ENCODE measurements at places on chromosomes 12 and 14.

- no peak for DNase-seq
Observed at GRCh38 chr12:132169376-132169775, 25.1 kb downstream of the NOC4L start.

DNA sequence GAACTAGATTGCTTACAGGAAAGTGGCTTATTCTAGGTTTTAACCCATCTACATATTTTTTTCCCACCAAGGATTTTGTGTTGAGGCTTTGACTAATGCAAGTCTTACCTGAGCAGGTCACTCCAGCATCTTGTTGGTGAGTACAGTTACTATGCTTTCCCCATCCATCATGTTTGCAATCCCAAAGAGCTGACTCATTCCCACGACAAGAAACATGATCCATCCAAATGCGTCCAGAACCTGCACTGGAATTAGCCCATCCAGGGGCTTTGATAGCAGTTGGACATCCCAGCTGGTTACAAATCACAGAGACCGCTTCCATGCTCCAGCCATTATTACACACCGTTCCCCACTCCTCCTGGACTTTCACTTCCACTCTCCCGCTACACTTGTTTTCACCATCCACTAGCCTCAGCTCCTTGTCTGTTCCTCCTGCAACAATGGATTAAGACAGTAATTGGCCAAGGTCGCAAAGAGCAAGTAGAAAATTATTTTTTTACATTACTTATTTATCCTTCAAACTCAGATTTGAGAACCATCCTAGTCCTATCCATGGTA is 2.5 kb downstream of the CD163 start:
- no peak for DNase-seq

DNA sequence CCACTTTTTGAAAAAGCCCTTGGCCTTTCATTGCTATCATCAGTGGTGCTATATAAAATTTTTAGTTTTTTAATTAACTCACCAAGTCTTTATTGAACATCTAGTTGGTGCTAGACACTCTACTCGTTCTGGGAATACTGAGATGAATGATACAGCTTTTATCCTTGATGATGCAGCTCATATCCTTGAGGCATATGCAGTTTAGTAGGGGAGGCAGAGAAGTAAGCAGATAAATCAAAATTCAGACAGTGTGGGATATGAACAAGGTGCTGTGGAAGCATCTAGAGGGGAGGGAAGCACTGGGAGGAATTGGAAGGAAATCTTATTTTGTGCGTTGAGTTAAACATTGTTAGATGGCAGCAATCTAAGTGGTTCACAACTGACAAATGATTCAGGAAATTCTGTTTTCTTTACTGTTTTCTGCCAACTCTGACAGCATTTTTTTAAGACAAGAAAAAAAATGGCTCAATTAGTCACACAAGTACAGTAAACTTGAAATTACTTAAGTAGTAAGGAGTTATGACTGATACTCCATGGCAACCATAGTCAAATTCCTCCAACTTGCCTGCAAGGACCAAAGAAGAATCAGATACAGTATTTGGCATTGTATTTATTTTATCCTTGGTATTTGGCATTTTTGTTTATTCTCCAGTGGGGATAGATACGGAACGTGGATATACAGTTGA is 119.2 kb downstream of the TMTC2 start:
- DNase-seq, result peak; percentile 3

GRCh38 chr14:57568554-57568953 is 74.9 kb upstream of the CCDC198 start:
- no peak for DNase-seq

DNA sequence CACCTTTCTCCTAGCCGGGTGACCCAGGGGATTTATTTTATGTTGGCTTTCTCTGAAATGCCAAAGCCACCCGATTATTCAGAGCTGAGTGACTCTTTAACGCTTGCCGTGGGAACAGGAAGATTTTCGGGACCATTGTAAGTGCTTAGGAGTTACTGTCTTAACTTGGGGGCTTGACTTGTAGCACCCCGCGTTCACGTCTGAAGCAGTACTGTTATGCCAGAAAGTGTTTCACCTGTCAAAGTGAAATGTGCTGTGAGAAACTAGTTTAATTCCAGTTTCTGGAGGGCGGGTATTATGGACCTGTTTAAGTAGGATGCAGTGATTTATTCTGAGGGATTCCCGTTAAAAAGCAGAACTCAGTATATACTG is 218 bp downstream of the LYSET start:
- DNase-seq, result no peak

GRCh38 chr14:56121816-56122215 is 3.6 kb downstream of the PELI2 start:
- DNase-seq, result no peak

GRCh38 chr12:53743266-53744129 is 8.3 kb downstream of the CISTR start:
- DNase-seq, result peak; percentile 79

GRCh38 chr14:74493343-74494261 is at the start of gene ISCA2:
TSS of gene ISCA2 (plus strand) at chr14:74493765. CDS start at chr14:74493775, 10 bp downstream.
- DNase-seq, result peak; percentile 99

DNA sequence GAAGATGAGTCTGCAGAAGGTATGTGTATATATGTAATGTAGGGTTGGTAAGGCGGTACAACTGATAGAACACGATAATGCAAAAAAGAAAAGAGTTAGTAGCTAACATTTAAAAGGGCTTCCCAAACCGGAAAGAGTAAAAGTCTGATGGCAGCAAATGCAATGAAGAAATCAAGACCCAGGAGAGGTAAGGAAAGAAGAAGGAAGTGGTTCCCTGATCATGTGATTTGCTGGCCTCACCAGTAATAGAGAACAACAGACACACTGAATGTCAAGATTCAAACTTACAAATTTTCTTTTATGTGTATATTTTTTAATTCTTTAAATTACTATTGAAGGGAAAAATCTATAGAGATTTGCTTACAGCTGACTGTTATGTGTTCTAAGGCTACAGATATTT is 18.4 kb downstream of the ZFC3H1 start:
- no peak for DNase-seq

DNA sequence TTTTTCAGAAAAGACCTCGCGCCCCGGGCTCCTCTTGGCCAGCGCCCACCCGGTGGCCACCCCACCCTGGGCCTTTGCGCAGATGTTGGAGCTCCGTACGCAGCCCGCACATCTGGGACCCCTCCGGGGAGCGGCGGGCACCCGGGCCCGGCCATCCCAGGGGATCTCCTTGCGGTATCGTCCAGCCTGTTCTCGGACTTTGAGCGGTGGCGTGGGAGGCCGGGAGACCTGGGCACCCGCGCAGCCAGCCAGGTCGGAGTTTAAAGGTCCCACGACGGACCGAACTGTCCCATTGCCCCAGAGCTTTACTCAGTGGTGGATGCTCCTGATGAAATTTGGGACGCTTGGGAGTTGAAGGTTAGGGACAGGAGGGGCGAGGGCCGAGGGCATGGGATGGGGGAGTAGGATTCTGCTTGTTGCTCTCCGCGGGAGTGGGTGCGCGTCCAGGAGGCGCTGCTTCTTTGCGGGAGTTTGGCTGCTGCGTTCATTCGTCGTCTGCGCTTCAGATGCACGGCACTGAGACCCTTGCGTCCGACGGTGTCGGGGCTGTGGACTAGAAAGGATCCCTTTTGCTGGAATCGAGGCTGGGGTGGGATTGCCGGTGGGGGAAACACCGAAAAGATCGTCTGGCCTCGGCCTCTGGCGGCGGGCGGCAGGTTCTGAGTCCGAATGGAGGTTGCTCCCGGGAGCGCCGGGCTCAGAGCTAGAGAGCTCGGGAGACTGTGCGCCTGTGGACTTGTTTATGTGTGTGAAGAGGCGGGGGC is 1.4 kb downstream of the NTF3 start:
- no peak for DNase-seq

DNA sequence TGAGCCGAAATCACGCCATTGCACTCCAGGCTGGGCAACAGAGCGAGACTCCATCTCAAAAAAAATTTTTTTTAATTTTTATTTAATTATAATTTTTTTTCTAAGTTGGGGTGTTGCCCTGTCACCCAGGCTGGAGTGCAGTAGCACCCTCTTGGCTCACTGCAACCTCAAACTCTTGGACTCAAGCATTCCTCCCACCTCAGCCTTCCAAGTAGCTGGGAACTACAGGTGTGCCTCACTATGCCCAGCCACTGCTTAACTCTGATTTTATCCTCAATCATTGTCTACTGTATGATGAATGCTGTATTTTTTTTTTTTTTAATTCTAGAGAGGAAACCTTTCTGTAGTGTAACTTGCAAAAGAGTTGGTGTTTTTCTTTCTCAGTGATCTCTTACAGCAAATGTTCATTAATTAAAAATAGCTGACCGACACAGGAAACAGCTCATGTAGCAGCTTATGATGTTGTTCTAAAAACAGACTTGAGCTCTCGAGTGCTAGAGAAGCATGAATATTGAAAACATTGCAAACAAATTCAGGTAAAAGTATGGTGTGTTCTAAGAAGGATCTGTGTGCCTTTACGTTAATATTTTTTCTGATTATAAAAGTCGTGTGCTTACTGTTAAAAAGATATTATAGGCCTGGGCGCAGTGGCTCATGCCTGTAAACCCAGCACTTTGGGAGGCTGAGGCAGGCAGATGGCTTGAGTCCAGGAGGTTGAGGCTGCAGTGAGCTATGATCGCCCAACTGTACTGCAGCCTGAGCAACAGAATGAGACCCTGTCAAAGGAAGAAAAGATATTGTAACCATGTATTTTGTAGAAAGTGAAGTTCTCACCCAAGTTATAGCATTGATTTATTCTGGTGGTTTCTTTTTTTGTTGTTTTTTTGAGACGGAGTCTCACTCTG is 68.9 kb downstream of the FGD4 start:
- DNase-seq, result no peak

DNA sequence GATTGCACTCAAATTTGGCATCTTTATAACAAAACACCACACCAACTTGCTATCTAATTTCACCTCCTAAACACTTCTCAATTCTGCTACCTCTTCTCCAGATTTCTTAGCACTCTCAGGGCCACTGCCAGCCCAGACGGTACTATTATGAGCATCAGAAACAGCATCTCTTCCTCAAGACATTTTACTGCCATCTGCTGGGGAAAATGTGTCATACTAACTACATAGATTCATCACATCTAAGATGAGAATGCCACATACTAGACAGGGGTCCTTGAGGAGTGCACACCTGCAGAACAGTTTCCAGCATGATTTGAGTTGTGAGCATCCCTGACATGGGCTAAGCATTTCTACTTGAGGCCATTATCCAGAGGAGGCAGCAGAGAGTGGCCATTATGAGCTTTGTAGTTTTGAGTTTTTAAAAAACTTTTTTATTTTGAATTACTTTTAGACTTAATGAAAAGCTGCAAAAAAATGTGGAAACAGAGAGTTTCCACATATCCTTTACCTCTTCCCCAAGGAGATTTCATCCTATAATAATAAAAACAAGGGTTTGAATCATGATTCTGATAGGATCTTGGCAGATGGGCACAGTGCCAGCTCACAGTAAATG is 15.1 kb upstream of the GRIP1 start:
- DNase-seq, result peak; percentile 58

DNA sequence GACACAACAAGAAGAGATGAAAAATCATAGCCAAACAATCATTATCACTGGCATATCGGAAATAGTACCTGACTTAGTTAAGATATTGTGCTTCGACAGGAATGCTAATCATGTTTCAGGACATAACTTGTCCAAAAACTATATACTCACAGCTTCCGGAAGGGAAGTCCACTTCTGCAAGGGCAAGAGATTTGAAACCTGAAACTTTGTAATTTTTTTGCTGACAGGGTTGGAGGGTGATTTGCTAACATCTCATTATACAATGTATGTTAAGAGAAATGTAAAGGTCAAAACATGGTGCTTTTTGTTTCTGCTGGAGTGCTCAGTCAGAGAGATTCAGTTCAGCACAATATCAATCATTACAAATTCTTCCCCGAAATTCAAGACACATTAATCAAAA is 200.3 kb downstream of the CNTN1 start:
- DNase-seq, result no peak

GRCh38 chr14:77000340-77001270 is 27.9 kb downstream of the IRF2BPL start:
- peak; percentile 78 for DNase-seq

- no peak for DNase-seq
Observed at GRCh38 chr14:96627386-96627785, 125.2 kb downstream of the PAPOLA start.

DNA sequence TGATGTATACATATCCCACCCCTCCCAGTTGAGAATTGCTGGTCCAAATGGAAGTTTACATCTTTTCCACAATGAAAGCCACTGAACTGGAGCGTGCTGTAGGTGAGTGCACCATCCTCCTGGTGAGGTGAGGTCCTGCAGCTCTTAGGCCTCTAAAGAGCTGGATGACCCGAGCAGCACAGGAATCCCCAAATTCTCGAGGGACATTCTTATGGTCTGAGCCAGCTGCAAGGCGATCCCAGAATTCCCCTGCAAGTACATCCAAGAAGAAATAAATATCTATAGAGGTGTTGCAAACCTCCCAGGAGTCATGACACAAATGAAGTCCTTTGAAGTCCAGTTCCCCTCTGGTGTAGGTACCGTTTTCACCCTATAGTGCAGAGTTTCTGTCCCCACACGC is 24.0 kb downstream of the TMEM132C start:
- DNase-seq, result no peak

- no peak for DNase-seq
Observed at GRCh38 chr12:131494741-131495524, 216.0 kb upstream of the SFSWAP start.

GRCh38 chr12:67827820-67828383 is 161.3 kb upstream of the IFNG-AS1 start:
- peak; percentile 95 for DNase-seq

- DNase-seq, result peak; percentile 45
Observed at GRCh38 chr12:85029456-85029855, 6.6 kb downstream of the TSPAN19 start.

DNA sequence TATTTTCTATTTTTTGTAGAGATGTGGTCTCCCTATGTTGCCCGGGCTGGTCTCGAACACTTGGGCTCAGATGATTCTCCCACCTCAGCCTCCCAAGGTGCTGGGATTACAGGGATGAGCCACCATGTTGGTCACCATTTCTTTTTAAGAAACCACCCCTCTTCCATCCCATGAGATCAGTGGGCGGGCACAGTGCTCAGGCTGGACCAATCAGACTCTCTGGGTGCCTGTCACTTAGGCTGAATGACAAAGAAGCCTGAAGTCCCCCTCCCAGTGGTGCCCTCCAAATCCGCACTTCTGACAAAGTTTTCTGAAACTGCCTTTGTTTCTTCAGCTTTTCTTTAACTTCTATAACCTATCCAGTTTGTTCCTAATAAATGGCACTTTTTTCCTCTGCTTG is 48.2 kb downstream of the CALM1 start:
- no peak for DNase-seq

- no peak for DNase-seq
Observed at GRCh38 chr12:51636986-51637385, 46.0 kb downstream of the SCN8A start.
